Uterus (tissue), 4 donors: ENCODE measurements at places on chromosomes 4 and X. TPM values are rescaled to one million over a fixed set of nuclear protein-coding genes. Genes with fewer than 3 reads are reported as not detected.

The PRDM8 gene
- total RNA-seq: 4.5 TPM

GRCh38 chr4:156193800-156194199 lies 240.1 kb upstream of the CTSO start:
- DNase-seq: peak; percentile 47

GRCh38 chr4:52554612-52555355 lies 104.3 kb downstream of the USP46 start:
- no peak for DNase-seq

DNA sequence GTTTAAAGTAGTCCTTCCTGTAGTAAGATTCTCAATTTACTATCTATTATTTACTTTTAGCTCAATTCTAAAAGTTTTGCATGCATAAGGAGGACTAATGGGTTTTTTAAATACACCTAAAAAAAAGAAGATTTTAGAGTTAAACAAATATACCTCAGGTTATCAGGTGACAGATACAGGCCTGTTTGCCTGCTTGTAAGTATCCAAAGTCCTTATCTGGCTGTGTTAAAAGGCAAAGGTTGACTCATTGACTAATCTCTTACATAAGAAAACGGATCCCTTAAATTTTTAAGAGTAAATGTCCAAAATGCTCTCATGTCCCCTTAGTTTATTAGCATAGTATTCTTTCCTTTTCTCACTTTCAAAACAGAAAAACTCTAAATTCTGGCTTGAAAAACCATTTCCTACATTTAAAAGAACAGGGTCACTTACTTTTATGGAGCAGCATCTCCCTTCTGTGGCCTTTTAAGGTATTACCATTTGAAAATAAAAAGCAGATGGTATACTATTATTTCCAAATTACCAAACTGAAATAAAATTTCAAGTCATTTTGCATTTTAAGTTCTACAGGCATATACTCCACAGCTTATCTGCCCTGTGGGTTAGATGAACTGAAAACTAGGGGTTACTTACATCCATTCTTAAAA lies 4.5 kb downstream of the CBR4 start:
- DNase-seq: no peak

DNA sequence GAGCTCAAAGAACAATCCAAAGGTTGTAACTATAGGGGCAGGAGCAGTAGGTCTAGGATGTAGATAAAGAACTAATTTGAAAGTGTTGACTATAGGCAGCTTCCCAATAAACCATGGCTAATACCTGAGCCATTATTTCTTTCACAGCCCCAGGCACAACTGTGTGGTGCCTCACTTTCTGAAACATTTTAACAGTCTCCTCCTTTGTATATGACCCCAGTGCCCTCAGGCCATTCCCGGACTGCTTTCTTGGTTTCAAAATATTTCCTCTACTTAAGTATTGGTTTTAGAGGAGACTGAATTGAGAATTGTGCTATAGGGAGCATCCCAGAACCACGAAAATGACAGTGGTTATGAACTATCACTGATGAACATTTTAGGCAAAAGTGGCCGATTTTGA lies 728.7 kb downstream of the IL1RAPL1 start:
- no peak for DNase-seq

GRCh38 chr4:94744850-94745249 lies 12.9 kb upstream of the BMPR1B start:
- no peak for DNase-seq

DNA sequence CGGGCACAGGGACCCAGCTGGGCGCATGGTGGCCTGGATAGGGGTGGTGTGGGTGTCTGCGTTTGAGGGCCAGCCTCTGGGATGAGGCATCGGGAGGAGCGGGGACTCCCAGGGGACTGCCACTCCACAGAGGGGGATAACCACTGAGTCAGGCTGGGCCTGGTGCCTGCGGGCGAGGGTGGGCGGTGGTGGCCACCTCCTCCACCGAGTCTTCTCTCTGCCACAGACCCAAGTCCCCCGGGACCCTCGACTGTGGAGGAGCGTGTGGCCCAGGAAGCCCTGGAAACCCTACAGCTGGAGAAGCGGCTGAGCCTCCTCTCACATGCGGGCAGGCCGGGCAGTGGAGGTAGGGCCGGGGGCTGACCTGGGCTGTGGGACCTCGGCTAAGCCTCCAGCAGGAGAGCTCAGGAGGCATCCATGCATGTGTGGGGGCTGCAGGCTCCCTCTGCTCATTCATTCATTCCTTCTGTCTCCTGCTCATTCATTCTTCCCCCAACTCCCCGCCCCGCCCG lies 26.4 kb downstream of the DOK7 start:
- no peak for DNase-seq

GRCh38 chr4:67054896-67055295 lies 490.4 kb downstream of the CENPC start:
- DNase-seq: no peak

The PLAC1 gene
- total RNA-seq: not detected

DNA sequence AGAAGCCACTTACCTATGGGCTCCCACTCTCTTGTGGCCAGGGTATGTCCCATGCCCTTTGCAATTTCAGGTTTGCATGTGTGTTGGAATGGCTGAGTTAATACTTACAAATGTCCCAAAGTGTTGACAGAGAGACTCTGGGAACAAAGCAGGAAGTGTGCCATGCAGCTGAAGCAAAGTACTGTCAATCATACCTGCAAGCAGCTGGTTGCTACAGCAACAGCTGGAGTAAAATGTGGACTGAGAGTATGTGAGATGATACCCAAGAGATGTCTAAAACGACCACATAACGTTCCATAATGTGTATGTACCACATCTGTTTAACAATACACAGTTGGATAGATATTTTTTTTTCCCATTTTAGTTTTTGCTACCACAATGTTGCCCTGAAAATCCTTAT lies 82.8 kb upstream of the CAMK2D start:
- no peak for DNase-seq

- DNase-seq: no peak
Observed at GRCh38 chrX:23332888-23333821, 1.5 kb upstream of the PTCHD1 start.

The NAP1L2 gene
- total RNA-seq: 14.6 TPM

DNA sequence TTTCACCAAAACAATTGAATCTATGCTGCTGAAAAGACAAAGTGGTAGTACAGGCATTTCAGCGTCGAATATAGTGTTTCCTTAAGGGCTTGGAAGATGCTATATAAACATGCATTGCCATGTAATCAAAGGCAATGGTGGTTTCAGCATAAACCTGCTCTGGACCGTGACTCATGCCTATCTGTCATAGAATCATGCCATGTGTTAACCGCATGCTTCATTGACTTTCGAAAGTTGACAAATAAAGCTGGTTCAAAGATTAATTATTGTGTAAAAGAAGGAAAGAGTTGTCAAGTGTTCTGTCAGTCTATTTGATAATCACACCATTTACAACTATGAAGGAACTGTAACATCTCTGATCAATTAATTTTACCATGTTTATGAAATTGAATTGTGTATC lies 83.2 kb downstream of the FUNDC1 start:
- no peak for DNase-seq

The VCX2 gene
- total RNA-seq: not detected

DNA sequence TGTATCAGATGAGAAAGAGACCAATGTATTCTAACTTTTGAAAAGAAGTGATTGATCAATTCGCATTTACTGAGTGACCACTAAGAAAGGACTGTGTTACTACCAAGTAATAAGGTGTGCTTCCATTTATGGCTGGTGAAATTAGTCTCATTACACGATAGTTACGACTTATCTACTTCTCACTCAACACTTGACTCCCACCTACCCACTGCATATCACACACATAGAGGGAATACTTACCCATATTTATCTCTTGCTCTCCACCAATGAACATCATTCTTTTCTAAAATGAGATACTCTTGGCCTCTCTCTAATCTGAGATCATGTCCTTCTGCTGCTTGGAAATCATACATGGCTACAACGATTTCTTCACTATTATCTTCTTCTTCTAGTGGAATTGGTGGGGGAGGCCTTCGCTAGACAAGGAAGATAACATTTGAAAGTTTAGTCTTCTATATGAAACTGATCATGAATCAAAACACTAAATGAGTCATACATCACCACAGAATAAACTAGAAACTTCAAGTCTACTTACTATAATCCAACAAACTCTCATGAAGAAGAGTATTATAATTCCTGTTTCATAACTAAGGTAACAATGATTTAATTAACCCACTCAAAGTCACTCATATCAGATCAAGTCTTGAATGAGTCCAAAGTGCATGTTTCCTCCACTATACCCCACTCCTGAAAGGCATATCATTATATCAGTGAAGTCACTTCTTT lies 33.7 kb upstream of the TXK start:
- DNase-seq: no peak

GRCh38 chr4:26268246-26268645 lies 52.6 kb upstream of the RBPJ start:
- DNase-seq: no peak

- DNase-seq: no peak
Observed at GRCh38 chr4:85967872-85968271, 392.0 kb downstream of the MAPK10 start.

The ARR3 gene
- total RNA-seq: not detected

- no peak for DNase-seq
Observed at GRCh38 chr4:147620315-147620714, 3.1 kb downstream of the TMEM184C start.

DNA sequence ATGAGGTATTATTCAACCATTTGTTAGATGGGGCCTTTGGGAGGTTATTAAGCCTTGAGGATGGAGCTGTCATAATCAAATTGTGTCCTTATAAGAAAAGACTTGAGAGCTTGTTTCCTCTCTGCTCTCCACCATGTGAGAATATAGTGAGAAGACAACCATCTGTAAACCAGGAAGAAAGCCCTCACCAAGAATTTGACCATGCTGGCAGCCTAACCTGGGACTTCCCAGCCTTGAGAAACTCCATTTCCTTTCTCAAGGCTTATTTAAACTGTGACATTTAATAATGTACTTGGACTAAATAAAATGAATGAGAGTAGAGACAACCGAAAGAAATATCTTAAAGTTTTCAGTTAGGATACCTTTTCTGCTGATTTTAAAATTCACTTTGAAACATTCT lies 83.7 kb upstream of the GC start:
- DNase-seq: no peak

The UGT2A1 gene
- not detected for total RNA-seq

DNA sequence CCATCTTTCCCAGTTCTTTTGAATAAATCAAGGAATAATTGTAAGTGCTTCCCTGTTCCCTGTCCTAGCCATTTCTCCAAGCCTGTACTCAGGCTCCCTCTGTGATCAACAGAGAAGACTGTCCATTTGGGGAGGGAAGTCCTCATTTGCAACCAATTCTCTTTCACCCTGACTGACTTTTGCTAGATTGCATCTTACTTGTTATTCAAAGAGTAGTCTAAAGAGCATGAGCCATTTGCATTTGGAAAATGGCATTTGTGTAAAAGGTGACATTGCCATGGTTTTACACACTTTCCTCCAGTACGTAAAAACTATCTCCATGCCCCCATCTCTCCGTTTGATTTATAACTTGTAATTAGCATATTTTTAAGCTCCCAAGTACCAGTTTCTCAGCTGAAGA lies 110.6 kb downstream of the MBNL3 start:
- DNase-seq: no peak

The ACE2 gene
- total RNA-seq: 0.62 TPM

The SYP gene
- 2.0 TPM for total RNA-seq

The CLGN gene
- 3.2 TPM for total RNA-seq

GRCh38 chr4:125421547-125421946 lies 106.8 kb downstream of the FAT4 start:
- no peak for DNase-seq

The UGT2B7 gene
- total RNA-seq: 0.58 TPM

The CYLC1 gene
- total RNA-seq: not detected

DNA sequence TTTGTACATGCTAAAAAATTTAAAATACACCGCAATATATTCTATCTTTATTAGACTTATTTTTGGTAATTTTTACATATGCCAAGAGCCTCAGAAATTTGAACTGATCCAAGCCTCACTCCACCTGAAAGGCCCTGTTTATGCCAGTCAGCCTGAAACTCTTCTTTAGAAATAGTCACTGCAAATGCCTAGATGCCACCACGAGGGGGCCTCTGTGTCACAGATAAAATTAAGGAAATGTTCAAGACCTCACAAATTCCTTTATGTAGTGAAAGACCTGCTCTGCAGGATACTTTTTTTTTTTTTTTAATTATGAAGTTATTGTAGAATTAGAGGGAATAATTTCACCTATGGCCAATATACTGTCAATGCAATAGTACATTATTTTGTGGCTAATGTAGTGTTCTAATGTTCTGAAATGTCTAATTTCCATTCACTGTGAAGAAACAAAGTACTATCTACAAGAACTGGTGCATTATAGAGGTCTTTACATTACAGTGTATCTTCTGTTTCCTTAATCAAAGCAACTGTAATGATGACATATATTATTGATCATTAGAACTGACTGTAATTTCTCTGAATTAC lies 69.8 kb downstream of the DTHD1 start:
- DNase-seq: peak; percentile 17

The USP51 gene
- 8.2 TPM for total RNA-seq

The TRIML2 gene
- not detected for total RNA-seq

The F8A3 gene
- total RNA-seq: 0.59 TPM

The PLXNB3 gene
- 7.9 TPM for total RNA-seq

GRCh38 chr4:81304871-81305270 lies 89.8 kb upstream of the PRKG2 start:
- DNase-seq: no peak

The HPSE gene
- 3.1 TPM for total RNA-seq

GRCh38 chr4:51884606-51885005 lies 41.7 kb downstream of the DCUN1D4 start:
- no peak for DNase-seq

The GIMD1 gene
- not detected for total RNA-seq

The BMP3 gene
- total RNA-seq: 1.3 TPM

DNA sequence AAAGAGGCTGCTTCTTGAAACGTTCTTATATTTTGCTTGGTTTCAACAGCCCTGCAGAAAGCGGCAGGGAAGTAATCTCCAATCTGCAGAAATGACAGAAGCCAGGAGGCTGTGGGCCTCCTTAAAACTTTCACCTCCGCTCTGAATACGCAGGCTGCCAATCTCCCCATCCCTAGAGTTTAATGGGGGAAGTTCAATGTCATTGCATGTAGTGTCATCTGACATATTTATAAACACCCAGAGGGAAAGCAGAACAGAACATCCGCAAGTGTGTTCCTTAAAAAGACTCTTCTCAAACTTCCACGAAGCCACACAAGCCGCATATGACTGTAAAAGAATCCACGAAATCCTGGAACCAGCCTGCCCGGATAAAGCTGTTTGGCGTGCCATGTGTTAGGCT lies 148.8 kb upstream of the TBL1X start:
- no peak for DNase-seq
